NCI-H1092 treated with DMSO at 0.1 percent for 48 hours (cell line): ENCODE measurements at places on chromosomes 1 and 21.

- no peak for DNase-seq
These were observed 2.5 kb downstream of the CGN start for GRCh38 chr1:151513626-151514121.

GRCh38 chr1:8676072-8676471 lies 141.4 kb downstream of the RERE start:
- no peak for DNase-seq

DNA sequence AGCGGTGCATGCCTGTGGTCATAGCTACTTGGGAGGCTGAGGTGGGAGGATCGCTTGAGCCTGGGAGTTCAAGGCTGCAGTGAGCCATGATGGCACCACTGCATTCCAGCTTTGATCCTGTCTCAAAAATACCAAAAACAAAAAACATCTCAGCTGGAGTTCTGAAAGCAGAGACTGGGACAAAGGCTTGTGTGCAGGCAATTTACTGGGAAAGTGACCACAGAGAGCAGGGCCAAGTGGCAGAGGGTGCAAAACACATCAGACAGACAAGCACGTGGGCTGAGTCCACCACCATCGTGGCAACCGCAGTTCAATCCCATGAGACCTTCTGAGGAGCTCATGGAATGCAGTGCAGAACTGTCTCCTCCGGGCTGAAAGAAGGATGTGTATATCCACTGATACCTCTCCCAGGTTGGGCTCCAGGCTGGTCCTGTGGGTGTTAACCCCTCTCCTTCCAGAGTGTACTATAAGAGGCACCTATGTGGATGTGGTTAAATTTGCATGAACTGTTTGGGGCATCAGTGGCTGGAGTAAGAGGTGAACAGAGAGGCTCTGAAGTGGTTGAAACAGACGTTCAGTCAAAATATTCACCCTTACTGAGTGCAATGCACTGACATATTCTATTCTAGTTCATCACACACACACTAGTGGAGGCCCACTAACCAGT lies 10.8 kb downstream of the PIGP start:
- no peak for DNase-seq

DNA sequence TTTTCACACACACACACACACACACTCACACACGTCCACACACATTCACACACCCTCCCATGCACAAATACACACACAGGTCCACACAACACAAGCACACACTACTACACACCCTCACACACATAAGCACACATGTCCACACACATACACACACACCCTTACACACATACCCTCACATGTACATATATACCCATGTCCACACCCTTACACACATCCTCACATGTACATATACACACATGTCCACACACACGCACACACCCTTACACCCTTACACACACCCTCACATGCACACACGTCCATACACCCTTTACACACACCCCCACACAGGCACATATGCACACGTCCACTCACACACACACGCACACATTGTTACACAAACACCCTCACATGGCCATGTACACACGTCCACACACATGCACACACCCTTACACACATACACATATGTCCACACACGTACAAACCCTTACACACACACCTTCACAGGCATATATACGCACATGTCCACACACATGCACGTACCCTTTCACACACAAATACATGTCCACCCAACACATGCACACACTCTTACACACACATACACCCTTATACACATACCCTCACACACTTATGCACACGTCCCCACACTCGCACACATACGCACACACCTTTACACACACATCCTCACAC lies 50.7 kb downstream of the RGS7 start:
- no peak for DNase-seq

DNA sequence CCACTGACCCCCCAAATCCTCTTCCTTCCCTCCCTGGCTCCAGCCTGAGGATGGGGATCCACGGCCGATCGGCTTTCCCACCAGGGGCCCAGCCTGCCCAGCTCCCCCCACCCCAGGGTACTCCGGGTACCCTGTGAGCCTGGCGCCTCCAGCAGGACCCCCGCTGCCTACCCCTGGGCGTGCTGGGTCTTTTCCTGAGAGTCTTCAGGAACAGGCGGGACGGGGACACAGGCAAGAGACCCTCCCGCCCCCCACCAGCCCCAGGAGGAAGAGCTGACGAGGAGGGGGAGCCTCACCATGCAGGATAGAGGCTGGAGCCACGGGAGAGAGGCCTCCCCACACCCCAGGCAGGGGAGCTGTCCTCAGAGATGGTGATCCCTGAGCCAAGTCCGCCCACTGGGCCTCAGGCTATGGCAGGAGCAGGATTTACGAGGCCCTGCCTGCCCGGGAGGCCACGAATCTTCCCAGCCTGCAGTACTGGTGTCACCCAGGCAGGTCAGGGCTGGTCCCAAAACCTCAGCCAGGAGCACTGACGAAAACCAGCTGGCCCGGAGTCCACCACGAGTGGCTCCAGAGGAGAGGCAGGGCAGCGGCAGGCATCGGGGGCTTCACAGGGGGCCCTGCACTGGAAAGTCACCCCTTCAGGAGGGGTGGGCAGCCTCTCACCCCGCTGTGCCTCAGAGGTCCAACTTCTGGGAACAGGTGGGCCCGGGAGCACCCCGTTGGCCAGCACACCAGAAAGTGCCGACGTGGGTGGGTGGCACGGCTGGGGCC lies 58.0 kb downstream of the MEGF6 start:
- no peak for DNase-seq

GRCh38 chr1:152566681-152567080 lies at the start of gene LCE3E:
Gene LCE3E, minus strand, starts transcription at chr1:152566780. Its CDS starts 572 bp downstream, at chr1:152566208.
- DNase-seq: no peak

DNA sequence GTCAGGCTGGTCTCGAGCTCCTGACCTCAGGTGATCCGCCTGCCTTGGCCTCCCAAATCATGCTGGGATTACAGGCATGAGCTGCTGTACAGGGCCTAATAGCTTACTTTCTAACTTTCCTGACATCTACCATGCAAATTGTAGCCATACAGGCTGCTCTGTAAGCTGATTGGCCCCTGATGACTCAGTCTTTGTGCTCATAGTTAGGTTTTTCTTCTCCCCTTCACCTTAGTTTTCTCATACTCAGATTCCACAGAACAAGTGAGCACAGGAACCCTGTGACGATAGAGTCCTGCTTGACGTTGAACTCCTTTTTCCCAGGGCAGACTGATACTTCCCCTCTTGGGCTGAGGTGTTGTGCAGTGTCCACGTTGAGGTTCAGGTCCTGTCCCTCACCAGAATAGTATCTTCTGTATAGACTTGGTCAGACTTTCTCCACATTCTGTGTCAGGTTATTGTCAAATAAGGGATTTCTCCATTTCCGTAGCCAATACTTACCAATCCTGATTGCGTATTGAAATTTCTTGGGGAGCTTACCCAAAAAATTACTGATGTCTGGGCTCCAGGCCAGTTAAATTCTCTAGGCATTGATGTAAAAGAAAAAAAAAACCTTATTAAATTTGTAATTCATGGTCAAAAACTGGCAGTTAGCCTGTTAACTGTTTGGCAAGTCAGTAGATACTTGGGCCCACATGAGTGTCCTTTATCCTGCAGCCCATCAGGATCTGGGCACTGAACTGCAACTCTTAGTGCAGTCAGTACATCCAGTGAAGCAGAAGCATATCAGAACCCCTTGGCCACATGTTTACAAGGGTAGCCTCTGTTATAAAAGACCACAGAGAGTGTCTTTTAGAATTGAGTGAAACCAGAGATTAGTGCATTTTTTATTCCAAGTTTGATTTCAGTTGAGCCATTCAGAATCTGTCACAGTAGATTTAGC lies 118.2 kb downstream of the DYRK1A start:
- DNase-seq: no peak

- DNase-seq: no peak
These were observed 55.7 kb downstream of the GIPC2 start for GRCh38 chr1:78101514-78101913.

DNA sequence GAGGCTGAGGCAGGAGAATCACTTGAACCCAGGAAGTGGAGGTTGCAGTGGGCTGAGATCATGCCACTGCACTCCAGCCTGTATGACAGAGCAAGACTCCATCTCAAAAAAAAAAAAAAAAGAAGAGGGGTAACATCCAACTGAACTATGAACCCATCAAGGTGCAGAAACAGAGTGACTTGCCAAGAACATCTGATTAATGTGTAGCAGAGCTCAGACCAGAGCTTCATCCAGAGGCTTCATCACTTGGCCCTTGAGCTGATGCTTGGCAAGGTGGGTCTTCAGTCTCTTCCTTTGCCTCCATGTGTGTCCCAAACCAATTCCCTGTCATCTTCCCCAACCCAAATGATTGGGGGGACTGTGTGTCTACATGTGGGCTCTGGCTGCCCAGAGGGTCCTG lies 32.6 kb downstream of the HSD3B1 start:
- no peak for DNase-seq

- no peak for DNase-seq
These were observed 17.4 kb downstream of the PIK3C2B start for GRCh38 chr1:204477036-204477740.

DNA sequence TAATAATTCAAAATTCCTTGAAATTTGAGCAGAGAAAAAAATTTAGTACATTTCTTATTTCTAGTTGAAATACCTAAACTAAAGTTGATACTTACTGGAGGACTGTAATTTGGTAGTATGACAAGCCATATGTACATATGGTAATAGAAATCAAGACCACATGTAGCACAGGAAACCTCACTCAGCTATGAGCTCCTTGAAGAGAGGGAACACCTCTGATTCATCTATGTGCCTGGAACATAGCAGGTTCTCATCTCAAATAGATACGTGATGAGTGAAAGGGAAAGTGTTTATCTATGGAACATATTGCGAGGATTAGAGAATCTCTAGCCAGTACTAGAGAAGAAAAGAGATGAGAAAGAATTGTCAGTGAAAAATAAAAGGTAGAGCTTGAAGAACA lies 47.9 kb upstream of the GNG4 start:
- no peak for DNase-seq

- DNase-seq: no peak
These were observed 27.9 kb upstream of the HJV start for GRCh38 chr1:146049436-146049835.

- DNase-seq: peak; percentile 43
These were observed 18.9 kb downstream of the SPATA46 start for GRCh38 chr1:162357681-162358266.

- no peak for DNase-seq
These were observed 12.3 kb upstream of the RCC2 start for GRCh38 chr1:17451731-17452130.

DNA sequence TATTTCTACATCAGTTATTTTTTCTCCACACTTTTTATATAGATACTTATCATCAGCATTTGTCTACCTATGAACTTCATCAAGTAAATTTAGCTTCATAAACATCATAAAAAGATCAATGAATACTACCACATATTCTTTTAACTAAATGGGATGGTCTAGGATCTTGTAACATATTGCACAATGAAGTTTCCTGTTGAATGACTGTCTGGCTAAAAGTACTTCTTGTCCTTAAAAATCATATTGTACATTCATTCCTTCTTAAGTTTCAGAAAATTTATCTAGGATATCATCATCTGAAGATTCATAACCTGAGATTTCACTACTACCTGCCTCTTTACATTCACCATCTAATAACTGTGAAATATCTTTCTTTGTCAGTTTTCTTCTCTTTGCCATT lies 69.0 kb downstream of the MAGI3 start:
- DNase-seq: no peak

DNA sequence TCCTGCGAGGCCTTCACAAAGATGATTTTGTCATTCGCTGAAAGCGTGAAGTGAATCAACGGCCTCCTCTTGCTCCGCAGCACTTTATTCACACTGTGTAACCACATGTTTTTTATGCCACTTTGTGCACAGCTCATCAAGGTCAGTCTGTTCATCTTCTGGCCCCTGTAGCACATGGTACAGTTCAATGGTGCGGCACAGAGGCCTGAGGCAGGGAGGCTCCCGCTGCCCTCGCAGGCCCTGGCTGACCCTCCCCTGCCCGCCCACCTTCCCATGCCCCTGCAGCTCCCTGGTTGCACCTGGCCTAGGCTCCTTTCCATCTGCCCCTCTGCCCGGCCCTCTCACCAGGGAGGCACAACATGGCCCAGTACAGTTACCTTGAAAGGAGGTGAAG lies 87.5 kb downstream of the CD247 start:
- no peak for DNase-seq
